WTC11 (cell line): ENCODE measurements at places on chromosomes 6 and 20. TPM values are rescaled to one million over a fixed set of nuclear protein-coding genes. Genes with fewer than 3 reads are reported as not detected.

GRCh38 chr20:49704932-49705336, 8.7 kb downstream of the B4GALT5 start:
- DNase-seq: no peak

DNA sequence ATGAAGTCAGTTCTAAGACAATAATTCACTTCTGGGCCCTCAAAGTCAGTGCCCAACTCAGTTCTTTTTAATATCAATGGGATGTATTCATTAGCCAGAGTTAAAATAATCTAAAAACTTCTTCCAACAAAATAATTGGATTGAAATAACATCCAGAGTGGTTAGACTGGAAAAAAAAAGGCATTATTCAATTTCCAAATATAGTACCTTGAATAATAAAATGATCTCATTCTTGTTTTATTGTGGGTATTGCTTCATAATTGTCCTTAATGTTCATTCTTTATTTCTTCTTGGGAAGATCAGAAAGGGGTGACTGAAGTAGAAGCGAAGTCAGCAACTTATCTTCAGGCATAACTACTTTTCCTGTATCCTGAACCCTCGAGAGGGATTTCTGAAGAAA, 85.1 kb upstream of the JARID2 start:
- no peak for DNase-seq

DNA sequence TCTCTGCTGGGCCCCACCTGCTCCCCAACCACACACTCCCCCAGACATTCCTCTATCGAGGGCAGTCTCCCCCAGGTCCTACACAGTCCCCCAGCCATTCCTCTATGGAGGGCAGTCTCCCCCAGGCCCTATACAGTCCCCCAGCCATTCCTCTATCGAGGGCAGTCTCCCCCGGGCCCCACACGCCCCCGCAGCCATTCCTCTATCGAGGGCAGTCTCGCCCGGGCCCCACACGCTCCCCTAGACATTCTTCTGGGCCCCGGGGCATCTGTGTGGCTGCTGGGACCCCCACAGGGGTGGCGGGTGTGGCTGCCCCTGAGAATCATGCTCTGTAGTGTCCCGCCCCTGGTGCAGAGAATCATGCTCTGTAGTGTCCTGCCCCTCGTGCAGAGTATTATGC, 43.6 kb upstream of the BHLHE23 start:
- DNase-seq: no peak

GRCh38 chr20:39886650-39887190, 802.3 kb downstream of the MAFB start:
- DNase-seq: no peak

GRCh38 chr6:27148404-27148795, 99.1 kb upstream of the PRSS16 start:
- no peak for DNase-seq

- no peak for DNase-seq
Observed at GRCh38 chr20:843912-844311, 10.4 kb downstream of the FAM110A start.

DNA sequence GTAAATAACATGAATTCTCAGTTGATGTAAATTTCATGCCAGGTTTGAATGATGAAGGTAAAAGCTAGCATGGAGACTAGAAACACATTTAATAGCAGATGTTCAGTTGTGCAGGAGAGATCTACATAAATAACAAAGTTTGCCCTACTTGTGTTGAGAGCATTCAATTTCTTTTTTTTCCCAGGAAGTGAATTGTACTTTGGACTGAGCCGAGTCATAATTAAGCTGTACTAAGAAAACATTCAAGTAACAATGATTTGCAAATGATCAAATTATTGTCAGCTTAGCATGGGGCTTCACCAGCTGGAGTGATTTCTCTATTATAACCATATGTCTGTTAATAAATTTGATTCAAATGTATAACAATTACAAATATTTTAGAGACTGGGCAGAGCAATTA, 893.5 kb upstream of the MAP3K7 start:
- DNase-seq: no peak

DNA sequence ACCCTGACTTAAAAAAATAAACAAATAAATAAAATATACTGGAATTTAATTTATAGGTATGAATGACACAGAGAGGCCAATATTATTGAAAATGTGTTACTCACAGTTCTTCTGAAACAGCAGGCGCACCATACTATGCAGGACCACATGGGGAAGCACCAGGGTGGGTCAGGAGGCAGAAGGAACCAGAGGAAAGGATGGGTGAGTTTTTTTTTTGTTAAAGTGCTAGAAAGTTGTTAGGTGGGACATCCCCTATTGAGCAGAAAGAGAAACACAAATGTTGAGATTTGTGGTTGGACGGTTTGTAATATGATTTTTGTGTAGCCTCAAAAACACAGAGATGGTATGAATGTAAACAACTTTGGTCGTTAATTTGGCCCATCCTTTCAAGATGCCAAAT, 26.0 kb downstream of the PTPRA start:
- no peak for DNase-seq

GRCh38 chr6:111230351-111231089, 143.2 kb downstream of the SLC16A10 start:
- DNase-seq: no peak

- no peak for DNase-seq
Observed at GRCh38 chr6:19715167-19715551, 122.0 kb upstream of the ID4 start.

The SCGN gene
- not detected in 3 replicates for total RNA-seq

The HLA-G gene
- total RNA-seq: 1.1 to 1.7 TPM (median 1.4 TPM) in 3 replicates

The TBX18 gene
- total RNA-seq: 0.15 TPM in 1 of 3 replicates, not detected in the others

The DDX39B gene
- 704 to 738 TPM (median 712 TPM) in 3 replicates for total RNA-seq

The BIRC7 gene
- 0.17 to 0.23 TPM in 2 of 3 replicates, not detected in the other for total RNA-seq

The KHDC1L gene
- total RNA-seq: 0.28 TPM in 1 of 3 replicates, not detected in the others

The GGTLC1 gene
- total RNA-seq: not detected in 3 replicates

The PXDC1 gene
- 3.3 to 4.4 TPM (median 3.9 TPM) in 3 replicates for total RNA-seq

The COL21A1 gene
- 4.4 to 5.5 TPM (median 4.4 TPM) in 3 replicates for total RNA-seq

The DYNLT2 gene
- 1.3 to 1.7 TPM (median 1.5 TPM) in 3 replicates for total RNA-seq

The SIRPD gene
- total RNA-seq: not detected in 3 replicates

The PCK1 gene
- total RNA-seq: 0.17 to 0.30 TPM (median 0.21 TPM) in 3 replicates

The GMPR gene
- total RNA-seq: 2.2 to 2.8 TPM (median 2.4 TPM) in 3 replicates
